ENCODE measurements at places on chromosomes 4 and X.

GRCh38 chr4:6917461-6918271 is 8.0 kb downstream of the TBC1D14 start:
- peak; percentile 29 for DNase-seq

GRCh38 chr4:145797278-145797677 is 117.3 kb downstream of the C4orf51 start:
- no peak for DNase-seq

DNA sequence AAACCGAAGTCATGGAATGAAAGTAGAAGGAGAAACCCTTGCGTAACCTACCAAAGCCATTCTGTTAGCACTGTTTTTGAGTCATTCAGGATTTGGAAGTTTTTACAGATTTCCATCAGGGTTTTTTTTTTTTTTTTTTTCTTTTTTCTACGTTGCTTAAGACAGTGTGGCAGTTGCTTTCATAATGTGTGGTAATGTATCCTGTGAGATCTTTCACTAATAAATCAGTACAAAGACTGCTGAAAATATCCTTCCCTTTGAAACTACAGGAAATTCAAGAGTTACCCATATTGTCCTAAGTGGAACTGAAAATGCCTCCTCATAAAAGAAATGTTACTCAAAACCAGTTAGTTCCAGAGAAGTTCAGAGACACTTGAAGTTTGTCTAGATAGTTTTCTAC is 137.8 kb downstream of the RAPGEF2 start:
- DNase-seq = no peak

DNA sequence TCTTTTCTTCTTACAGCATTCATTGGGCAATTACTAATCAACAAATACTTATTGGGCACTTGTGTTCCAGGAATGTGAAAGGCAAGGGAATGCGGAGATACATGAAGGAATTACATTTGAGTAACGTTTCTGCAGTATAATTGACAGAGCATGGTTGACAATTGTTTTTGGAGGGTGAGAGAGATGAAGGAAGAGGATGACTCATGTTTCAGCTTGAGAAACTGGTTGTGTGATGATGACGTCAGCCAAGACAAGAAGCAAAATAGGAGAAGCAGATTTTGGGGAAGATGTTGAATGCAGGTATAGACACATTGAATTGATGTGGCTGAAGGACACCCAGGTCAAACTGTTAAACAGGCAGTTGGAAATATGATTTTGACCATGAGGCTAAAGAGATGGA is 8.0 kb upstream of the CPEB2 start:
- peak; percentile 46 for DNase-seq

GRCh38 chr4:140729344-140730049 is 26.7 kb downstream of the TBC1D9 start:
- no peak for DNase-seq

- peak; percentile 1 for DNase-seq
These were observed 49.8 kb downstream of the PDHA2 start for GRCh38 chr4:95889662-95890061.

GRCh38 chr4:26490111-26490959 is at the start of gene CCKAR:
Gene CCKAR, minus strand, starts transcription at chr4:26490484. Its CDS starts 217 bp downstream, at chr4:26490267.
- DNase-seq = no peak

DNA sequence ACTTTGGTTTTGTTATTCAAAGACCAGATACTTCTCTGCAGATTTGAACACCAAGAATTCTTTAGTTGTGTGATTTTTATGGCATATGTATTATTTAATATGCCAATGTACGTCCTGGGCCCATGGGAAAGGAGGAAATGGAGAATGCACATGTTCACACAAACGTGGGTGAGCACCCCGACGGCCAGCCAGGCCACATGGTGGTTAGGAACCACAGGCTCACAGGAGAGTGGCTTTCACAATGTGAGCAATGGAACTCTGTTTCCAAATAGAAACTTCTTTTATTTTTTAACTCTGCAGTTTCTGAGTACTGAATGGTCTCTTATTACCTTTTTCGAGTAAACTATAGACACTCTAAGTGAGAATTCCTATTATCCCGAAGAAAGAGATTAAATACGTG is 58.0 kb upstream of the UNC5C start:
- DNase-seq = no peak

DNA sequence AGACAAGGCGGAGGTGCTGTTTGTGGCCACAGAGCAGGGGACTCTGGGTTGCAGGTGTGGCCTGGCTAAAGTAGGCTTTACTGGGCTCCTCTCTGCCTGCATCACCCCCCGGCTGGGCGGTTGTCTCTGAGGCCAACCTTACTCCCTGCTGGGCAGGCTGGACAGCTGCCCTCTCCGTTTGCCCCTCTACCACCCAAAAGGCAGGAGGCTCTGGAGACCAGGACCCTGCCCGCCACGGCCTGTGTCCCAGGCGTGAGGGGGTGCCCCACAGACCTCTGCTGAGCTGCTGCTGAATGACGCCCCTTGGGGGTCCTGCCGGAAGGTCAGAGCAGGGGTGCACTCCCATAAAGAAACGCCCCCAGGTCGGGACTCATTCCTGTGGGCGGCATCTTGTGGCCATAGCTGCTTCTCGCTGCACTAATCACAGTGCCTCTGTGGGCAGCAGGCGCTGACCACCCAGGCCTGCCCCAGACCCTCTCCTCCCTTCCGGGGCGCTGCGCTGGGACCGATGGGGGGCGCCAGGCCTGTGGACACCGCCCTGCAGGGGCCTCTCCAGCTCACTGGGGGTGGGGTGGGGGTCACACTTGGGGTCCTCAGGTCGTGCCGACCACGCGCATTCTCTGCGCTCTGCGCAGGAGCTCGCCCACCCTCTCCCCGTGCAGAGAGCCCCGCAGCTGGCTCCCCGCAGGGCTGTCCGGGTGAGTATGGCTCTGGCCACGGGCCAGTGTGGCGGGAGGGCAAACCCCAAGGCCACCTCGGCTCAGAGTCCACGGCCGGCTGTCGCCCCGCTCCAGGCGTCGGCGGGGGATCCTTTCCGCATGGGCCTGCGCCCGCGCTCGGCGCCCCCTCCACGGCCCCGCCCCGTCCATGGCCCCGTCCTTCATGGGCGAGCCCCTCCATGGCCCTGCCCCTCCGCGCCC is 920 bp downstream of the HTT-AS start:
- no peak for DNase-seq

GRCh38 chr4:95165926-95166524 is 382.7 kb downstream of the UNC5C start:
- DNase-seq = peak; percentile 83

DNA sequence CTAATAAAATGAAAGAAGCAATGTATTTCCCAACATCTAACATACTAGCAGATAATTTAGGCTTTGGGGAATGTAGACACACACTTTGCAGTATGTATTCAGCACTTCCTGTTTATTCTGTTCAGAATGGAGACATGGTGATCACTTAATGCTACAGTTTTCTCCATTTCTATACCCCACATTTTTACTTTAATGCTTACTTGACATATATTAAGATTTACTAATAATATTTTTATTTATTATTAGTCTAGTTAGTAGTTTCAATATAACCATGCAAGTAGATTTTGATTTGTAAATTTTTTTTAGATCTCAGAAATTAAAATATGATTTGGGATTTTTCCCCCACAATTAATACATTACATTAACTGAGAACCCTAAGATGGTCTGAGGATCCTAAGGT is 98.4 kb downstream of the PRSS12 start:
- no peak for DNase-seq

DNA sequence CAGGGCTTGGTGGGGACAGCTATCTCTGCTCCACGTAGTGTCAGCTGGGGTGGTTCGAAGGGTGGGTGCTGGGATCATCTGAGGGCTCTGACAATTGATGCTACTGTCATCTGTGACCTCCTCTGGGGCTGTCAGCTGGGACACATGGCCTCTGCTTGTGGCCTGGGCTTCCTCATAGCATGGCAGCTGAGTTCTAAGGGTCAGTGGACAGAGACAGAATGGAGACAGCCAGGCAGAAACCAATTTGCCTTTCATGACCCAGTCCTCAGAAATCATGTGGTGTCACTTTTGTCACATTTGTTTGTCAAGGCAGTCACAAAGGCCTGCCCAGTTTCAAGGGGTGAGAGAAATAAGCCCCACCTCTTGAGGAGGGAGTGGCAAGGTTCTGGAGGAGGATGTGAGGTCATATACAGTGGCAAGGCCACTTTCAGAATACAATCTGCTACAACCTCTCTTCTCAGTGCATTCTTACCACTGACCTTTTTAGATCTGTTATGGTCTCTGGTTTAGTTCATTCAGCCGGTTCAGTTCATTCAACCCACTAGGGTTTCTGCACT is 103.6 kb upstream of the BCOR start:
- no peak for DNase-seq

DNA sequence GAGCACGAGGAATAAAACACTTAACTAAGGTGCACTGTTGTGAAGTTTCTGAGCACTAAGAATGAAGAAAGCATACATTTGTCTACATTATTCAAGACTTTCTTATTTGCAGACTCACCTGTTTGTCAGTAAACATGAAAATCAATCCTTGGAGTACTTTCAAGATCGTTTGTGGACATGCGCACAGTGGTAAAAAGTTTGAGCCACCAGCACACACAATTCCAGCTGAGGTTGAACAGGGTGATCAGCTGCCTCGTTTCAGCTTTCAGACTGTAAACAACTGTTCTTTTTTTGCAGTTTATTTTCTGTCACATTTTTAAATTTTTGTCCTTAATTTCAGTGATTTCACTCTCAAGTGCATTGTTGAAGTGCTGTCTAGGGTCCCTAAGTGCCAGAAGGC is 143.8 kb upstream of the VCX2 start:
- DNase-seq = no peak

- no peak for DNase-seq
These were observed 61.8 kb downstream of the DMD start for GRCh38 chrX:33149580-33149979.

DNA sequence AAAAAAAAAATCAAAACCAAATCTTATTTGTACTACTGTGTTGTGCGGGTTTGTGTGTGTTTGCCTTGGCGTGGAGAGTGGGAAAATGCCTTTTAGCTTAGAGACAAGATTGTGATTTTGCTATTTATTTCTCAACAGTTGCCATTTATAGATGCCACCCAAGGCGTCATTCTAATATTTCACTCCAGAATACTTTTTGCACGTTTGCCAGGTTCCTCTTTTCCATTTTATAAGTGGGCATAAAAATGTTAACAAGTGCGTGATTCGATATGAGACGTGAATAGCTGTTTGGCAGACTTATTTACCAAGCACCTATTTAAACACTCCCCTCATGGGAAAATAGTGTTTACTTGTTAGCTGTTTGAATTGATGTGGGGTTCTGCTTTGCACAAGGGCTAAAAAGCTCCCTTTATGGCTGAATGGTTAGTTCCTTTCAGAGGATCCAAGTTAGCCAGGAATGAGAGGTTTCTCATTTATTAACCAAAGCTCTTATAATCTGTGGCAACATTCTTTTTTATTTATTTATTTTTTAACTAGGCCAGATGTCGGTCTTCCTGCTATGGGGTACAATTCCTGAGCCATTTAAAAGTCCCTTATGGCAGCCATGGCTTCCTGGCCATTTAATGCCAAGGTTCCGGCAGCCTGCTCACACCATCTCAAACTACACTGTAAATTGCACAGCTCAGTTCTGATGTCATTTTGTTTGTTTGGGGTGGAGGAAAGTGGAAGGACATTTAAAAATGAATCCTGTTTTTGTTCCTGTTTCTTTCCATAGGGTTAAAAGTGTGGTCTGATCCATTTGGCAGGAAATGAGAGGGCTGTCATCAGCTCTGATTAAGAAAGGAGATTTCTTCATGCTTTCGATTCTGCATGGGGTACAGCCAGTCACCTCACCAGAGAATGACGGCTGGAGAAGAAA is 14.6 kb downstream of the SMIM20 start:
- no peak for DNase-seq

DNA sequence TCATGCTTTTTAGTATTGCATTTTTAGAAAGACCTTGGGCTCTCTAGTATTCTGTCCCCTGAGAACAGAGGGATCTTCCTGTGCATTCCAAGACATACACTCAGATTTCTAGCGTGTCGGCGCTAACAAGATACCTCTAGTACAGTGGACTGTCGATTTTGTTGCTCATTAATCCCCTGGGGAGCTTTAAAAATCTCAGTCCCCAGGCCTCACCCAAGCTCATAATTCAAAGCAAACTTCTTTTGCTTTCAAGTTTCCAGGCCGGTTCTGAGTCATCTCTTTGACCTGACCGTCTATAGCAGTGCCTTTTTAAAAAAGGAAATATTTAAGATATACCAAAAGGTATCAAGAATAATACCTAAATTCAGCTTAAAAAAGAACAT is 137.0 kb downstream of the AMMECR1 start:
- DNase-seq = no peak

DNA sequence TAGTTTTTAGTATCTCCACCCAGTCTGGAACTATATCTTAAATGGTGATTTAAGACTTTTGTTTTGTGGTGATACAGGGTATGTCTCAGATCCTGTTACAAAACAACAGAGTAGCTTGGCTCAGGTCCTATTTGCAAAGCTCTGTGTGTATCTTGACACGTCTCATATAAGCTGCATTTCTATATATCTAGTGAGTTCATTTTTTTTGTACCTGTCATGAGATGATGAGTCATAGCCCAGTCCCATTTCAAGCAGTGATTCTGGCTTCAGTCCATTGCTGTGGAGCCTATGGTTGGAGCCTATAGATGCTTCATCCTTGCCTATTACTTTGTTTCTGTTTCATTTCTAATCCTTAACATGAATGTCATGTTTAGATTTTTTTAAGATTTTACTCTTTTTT is 23.0 kb downstream of the GRXCR1 start:
- DNase-seq = peak; percentile 61

DNA sequence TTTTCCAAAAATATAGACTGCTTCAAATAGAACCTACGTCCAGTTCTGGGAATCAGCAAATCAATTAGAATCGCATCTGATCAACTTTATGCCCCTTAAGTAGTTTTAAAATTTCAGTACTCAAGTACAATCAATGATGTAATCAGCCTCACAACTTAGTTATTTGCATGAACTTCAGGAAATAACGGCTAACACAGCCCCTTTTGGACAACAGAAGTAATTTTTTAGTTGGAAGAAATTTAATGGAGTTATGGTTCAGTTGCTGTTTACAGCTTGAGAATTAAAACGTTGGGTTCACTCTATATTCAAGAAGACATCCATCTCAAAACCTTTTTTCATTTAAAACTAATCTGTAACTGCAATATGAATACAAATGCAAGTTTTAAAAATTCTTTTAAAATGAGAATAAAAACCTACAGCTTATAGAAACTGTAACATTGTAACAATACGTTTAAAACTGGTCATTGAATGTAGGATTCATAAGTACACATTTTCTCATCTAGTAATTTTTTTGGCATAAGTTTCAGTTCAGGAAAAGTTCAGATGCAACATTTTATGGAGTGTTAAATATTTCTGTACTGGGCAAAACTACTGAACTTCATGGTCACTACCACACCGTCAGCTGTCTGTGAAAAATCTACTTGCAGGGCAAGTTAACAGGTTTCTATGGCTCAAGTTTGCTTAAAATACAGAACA is 956 bp downstream of the TAPT1 start:
- DNase-seq = peak; percentile 72

DNA sequence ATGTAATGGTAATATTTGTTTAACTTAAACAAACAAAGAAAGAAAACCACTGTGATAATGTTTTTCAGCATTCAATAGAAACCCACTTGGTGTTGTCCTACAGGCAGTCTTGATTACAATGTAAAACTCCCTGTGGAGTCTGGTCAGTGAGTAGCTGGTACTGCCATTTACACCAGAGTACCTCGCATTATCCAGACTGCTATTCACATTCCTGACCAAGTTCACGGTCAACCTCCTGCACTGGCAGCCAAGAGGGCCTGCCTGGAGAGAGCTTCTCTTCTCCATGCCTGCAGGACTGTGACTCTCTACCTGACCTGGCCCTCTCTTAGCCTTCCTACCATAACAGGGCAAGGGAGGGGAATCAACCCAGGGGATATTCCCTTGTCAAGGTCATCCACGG is 2.9 kb upstream of the LONRF3 start:
- DNase-seq = no peak

- no peak for DNase-seq
These were observed 86.9 kb upstream of the BMP2K start for GRCh38 chr4:78689261-78689660.

- no peak for DNase-seq
These were observed 51.1 kb upstream of the SLC10A4 start for GRCh38 chr4:48432017-48432416.
